ENCODE measurements at places on chromosomes 7 and 10.
A peak's percentile ranks its signal among the peaks of the same experiment; 100 is the strongest.

GRCh38 chr7:127912901-127913300 is 118.3 kb downstream of the LRRC4 start:
- no peak for DNase-seq

DNA sequence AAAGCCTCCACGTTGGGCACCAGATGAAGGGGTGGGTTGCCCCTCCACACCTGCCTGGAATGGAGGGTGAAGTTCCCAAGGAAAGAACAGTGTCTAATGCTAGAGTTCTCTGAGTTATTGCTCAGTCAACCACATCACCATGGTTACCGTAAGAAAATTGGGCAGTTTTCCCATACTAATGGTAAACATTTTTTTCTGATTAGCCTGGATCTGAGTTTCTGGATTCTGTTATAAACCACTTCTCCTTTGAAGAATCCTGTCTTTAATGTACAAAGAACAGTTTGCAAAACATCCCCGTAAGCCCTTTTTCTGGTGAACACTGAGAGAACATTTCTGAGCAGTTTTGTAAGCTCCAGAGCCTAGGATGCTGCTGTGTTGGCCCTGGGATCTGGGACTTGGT is 45.5 kb downstream of the ABCC2 start:
- DNase-seq, result no peak

DNA sequence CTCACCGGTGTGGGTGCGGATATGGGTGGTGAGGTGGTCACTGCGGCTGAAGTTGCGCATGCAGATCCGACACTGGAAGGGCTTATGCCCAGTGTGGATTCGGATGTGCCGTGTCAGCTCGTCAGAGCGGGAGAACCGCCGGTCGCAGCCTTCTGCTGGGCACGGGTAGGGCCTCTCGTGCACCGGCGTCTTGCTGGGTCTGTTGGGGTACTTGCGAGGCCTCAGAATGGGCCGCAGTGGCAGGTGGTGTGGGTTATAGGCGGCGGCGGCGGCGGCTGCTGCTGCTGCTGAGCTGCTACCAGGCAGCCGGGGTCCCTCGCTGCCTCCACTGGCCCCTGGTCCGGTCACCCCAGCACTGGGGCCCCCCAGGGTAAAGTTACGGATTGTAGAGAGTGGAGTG is 2.7 kb downstream of the EGR2 start:
- DNase-seq, result no peak

- DNase-seq, result peak; percentile 62
These were observed 18.0 kb downstream of the STX1A start for GRCh38 chr7:73701357-73701995.

- DNase-seq, result no peak
These were observed 62.5 kb downstream of the R3HCC1L start for GRCh38 chr10:98196985-98197384.

DNA sequence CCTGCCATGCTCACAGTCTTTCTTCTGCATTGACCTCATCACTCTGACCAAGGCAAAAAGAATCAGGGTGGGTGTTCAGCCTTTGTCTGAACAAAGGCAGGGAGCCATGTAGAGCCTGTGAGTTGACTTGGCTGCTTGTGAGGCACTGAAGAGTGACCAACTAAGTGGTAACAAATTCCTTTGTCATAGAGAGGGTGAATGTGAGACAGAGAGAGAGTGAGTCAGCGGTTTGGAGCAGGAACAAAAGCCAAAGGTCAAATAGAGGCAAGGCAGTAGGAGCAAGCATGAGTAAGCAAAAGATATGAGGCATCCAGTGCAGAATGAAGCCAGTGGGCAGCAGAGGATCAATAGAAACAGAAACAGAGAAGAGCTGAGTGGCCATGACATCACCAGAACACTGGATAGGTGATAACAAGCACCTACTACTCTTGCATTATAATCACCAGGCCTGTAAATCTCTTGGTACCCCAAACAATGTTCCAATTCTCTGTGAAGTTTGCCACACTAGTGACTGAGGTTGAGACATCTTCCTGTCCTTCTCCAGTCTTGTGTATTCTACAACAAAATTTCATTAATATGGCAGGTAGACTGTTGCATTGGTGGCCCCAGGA is 116.2 kb upstream of the LAMB4 start:
- DNase-seq, result no peak

- no peak for DNase-seq
These were observed 105.2 kb upstream of the NOBOX start for GRCh38 chr7:144508702-144509101.

DNA sequence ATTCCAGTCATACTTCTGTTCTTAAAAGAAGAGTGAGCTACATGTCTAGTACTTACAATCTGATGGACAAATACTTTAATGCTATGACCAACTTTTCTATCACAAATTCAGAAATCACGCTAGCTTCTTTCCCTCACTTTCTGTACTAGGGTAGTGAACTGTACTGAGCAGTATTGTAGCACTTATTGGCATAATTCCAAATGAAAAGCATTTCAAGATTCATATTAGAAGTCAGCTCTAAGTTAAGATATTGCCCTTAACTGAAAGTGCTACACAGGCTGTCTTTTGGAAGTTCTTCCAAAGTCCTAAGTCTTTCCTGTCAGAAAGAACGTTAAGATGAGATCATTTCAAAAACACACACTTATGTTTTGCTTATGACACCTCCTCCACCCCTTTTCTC is 13.4 kb downstream of the P4HA1 start:
- no peak for DNase-seq

DNA sequence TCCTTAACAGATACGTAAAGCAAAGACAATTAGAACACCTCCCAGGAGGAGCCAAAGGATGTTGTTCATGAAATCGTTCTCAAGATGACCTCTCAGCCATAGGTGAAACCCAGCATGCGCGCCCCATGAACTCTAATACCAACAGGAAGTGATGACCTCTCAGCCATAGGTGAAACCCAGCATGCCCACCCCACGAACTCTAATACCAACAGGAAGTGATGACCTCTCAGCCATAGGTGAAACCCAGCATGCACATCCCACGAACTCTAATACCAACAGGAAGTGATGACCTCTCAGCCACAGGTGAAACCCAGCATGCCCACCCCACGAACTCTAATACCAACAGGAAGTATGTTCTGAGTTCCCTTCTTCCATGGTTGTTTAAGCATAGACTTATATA is 205.2 kb upstream of the ADARB2 start:
- DNase-seq, result no peak

DNA sequence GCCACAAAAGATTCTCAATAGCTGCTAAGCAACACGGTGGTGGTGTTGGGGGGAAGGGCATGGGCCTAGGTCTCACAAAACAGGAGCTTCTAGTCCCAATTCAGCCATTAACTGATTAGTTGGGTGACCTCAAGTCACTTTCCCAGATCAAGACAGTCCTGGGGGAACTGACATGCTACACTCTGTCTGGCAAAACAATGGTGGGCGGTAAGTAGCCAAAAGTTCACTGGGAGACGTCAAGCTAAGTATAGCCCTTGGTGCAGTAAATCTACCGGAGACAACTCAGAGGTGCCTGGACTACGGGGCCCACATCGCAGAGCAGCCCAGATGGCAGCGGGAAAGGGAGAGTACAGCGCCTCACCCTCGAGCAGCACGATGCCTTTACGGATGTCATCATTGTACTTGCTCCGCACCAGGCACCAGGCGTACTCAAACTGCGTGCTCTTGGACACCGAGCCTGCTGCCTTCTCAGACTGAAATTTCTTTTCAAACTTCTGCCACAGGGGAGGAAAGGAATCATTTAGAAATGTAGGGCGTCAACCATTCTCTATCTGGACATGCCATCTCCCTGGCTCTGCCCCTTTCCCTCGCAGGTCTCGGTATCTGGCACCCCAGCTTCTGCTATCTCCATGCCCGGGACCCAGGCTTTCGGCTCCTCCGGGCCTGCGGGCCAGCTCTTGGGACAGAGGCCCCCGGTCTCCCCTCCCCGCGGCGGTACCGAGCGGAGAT is 1.1 kb downstream of the FIS1 start:
- DNase-seq, result no peak

DNA sequence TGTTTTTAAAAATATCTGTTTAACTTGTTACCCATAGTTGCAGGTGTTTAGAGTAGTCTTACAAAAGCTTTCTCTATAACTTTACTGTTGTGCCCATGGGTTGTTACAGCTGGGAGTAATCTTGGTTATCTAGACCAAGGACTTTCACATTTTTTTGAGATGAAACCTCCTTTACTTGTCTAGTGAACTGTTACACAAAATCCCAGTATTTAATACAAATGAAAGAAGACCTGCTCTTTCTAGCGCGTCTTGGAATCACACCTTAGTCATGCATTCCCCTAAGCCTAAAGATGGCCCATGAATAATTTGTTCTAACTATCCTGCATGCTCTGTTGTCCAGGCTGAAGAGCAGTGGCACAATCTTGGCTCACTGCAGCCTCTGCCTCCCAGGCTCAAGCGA is 38.0 kb downstream of the CSGALNACT2 start:
- DNase-seq, result no peak

GRCh38 chr10:4475827-4476490 is 350.0 kb upstream of the AKR1E2 start:
- no peak for DNase-seq

GRCh38 chr7:114548081-114548980 is 133.7 kb downstream of the FOXP2 start:
- DNase-seq, result no peak

GRCh38 chr7:43769791-43770465 is 11.4 kb downstream of the BLVRA start:
- no peak for DNase-seq

DNA sequence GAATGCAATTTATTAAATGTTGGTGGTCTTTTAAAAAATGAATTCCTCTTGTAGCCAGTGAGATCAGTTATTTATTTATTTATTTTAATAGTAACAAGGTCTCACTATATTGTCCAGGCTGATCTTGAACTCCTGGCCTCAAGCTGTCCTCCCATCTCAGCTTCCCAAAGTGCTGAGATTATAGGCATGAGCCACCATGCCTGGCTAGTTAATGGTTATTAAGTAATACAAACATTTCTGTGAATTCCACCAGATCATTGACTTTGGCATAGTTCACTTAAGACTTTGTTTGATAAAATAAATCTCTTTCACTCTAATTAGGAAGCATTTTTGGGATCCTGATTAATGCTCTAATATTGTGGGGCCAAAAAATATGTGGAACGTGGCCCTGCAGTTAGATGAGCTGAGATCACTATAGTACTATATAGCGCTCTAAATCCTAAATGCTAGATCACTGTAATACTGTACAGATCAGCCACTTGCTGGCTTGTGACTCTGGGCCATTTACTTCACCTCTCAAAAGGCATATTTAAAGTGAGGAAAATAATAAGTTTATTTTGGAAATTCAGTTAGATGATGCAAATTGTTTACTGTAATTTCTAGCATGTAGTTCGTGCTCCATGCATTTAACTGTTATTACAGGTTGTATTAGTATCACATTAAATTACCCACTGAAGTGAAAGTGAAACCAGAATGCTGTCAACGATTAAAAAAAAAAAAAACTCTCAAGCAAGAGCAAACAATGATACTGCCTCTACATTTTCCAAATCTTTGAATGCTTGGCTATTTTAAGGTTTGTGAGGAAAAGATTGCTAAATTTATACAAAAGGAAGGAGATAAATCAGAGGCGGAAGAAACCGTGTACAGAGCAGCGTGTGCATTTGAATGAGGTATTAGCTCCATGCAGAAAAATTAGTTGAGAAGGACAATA is 15.9 kb upstream of the FAS start:
- no peak for DNase-seq

- DNase-seq, result no peak
These were observed 1.3 kb downstream of the SP8 start for GRCh38 chr7:20785157-20786048.

GRCh38 chr7:133360201-133360600 is 107.3 kb downstream of the EXOC4 start:
- DNase-seq, result no peak

GRCh38 chr10:61669161-61669725 is 6.5 kb downstream of the CABCOCO1 start:
- no peak for DNase-seq

GRCh38 chr7:136526408-136527105 is 341.9 kb upstream of the CHRM2 start:
- DNase-seq, result no peak

GRCh38 chr10:4765428-4765827 is 60.6 kb upstream of the AKR1E2 start:
- no peak for DNase-seq

- peak; percentile 23 for DNase-seq
These were observed 94.7 kb upstream of the EFCAB10 start for GRCh38 chr7:105675934-105676371.

GRCh38 chr7:67423065-67423464 is 426.4 kb downstream of the TYW1 start:
- DNase-seq, result no peak

DNA sequence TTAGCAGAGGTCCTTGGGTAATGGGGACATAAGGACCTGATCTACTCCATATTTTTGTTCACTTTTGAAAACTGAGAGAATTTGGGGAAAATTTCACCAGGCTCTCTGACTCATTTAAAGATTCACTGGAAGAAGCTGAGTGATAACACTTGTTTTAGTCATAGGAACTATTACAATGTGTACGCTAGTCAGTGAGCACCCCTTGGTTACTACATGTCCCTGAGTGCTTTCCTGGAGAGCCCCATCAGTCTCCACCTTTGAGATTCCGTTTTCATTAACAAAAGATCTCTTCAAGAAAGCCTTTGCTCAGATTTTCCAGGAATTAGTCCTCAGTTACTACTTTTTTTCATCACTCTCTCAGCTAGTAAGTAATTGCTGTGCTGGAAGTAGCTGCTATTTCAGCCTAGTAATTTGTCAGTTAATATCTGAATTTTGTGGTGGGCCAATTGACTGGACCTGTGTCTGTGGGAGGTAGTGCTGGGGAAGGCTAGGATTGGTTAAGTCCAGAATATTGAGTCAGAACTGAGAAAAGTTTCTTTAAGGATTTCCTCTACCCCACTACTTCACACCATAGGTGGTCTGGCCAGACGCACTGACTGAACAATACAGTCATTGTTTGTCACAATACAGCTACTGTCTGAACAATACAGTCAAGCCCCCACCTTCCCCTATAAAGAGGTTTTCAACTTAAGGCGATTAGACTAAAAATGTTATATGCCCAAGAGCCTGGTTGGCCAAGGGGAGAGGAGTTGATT is 235.0 kb downstream of the CCDC7 start:
- DNase-seq, result no peak

DNA sequence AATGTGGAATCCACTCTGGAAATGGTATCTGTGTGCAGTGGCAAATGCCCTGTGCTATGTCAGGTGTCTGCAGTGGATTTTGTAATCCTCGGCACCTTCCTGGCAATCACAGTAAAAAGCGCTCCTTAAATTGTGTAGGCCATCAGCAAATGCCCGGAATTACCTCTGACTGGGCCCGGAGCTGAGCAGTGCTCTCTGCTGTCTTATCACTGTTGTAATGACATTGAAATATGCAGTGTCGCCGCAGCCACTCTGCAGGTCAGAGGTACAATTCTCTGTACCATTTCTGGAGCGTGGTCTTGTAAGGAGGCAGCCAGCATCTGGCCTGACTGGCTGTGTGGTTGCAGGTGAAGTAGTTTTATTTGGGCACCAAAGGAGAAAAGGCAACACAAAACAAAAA is 416.4 kb upstream of the MKI67 start:
- no peak for DNase-seq

GRCh38 chr7:100888988-100889750 is at the start of gene UFSP1:
Gene UFSP1 (minus strand): TSS chr7:100889715. CDS start chr7:100889271, 444 bp downstream.
- no peak for DNase-seq
